Kidney capillary endothelial cell (primary cell): ENCODE measurements at places on chromosomes 6 and 20.

GRCh38 chr6:118511930-118512715, 36.0 kb upstream of the PLN start:
- DNase-seq, result no peak

- peak; percentile 65 for DNase-seq
Observed at GRCh38 chr6:105488516-105489215, 85.8 kb upstream of the PREP start.

DNA sequence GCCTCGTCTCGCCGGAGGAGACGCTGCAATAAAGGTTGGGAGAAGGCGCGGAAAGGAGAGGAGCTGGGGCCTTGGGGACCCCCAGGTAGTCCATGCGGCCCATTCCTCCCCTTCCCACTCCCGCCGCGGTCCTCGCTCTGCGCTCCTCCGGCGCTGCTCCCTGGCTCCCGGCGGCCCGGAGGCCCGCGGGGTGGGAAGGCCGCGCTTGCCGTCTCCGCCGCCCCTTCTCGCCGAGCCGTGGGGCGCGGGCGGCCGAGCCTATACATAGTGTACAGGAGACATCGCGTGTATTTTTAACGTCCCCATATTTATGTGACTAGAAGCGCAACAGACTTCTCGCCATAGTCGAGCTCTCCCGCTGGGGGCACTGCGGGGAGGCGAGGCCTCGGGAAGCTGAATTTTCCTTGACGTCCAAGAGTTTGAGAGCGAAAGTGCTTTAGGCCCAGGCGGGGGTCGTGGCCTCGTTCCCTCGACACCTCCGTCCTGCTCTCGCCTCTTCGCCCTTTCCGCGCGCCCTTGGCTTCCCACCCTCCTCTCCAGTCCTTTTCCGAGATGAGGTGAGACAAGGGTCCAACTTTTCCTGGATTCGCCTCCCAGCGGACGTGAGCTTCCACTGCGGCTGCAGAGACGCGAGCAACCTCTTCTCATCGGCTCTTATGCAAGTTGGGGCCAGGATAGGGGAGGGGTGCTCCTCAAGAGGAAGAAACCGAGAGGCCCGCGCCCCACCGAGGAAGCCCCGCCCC, 29.0 kb downstream of the SLC12A5 start:
- DNase-seq, result peak; percentile 38

GRCh38 chr6:33585403-33586107, 5.5 kb upstream of the BAK1 start:
- DNase-seq, result peak; percentile 71

GRCh38 chr20:64200740-64201139, 36.5 kb downstream of the MYT1 start:
- no peak for DNase-seq

GRCh38 chr20:32040142-32040953, 11.7 kb upstream of the HCK start:
- no peak for DNase-seq

DNA sequence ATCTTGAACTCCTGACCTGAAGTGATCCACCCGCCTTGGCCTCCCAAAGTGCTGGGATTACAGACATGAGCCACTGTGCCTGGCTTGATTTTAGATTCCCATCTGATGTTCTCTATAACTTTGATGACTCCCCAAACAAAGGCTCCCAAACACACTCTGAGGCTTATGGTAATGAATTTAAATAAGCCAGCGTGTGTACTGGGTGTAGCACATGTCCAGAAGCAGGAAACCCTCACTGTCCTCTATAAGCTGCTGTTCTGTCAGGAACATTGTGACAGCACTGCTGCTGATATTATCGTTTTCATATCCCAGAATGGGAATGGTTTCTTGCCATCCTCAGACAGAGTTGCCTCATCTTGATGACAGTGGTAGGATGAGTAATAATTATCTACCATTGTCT, 54.1 kb upstream of the SALL4 start:
- no peak for DNase-seq

DNA sequence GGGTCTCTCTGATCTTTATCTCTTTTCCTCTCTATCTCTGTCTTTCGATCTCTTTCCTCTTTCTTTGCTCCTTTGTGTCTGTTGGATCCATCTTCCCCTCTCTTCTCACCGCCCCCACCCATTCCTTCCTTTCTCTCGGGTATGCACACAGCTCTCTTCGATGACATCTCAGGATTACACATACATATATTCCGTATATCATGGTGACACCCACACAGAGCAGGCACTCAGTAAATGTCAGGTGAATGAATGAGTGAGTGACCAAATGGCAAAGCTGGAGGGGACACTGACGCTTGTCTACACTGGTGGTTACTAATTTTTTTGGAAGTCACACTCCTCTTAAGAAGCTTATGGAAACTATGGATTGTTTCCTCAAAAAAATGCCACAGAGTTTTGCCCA, 9.9 kb downstream of the VSTM2L start:
- no peak for DNase-seq

DNA sequence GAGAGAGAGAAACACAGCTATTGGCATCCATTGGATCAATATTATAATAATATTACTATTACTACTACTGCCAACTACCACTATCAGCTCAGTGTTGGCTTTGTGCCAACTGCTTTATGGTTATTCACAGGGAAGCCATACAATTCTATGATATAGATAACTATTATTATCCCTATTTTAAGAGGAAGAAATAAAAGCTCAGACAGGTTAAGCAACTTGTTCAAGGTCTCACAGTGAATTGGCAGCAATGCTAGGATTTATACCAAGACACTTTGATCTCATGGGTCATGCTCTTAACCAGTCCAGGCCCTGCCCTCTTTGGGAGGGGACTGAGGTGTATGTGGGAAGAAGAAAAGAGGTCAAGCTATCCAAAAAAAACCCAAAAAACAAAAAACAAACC, 82.0 kb upstream of the TRAF3IP2 start:
- no peak for DNase-seq

DNA sequence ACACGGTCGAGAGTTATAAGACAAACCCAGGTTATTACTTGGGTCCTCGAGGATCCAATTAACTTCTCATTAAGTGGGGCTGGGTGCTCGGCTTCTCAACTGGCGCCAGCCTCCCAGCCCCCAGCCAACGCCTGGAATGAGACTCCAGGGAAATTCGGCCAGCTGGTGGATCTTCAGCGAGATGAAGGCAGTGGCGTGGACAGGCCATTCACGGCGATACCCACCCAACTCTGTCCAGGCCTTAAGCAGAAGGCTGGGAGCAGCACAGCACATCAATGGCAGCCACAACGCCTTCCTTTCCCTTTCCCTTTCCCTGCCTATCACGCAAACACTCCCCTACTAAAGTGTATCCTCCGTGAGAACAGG, 868 bp downstream of the METTL24 start:
- DNase-seq, result no peak

DNA sequence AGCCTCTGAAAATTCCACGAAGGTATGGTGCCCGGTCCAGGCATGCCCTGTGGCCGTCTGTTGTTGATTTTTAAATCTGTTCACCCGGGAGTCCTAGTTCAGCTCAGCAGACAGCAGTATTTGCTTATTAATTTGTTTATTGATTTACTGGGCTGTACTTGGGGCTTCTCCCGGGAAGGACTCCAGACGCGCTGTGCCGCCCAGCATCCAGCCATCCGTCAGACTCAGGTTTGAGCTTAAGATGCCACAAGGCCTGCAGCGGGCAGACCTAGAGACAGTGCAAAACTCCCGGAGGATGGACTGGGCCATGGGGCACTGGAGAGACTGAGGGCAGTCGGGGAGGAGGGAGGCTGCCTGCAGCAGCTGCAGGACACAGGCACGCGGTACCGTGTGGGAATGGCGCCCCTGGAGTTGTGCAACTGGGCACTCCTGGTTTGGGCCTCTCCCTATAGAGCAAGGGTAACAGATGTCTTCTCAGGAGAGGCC, 17.3 kb upstream of the CCDC167 start:
- DNase-seq, result no peak

- DNase-seq, result no peak
Observed at GRCh38 chr6:50819904-50820868, 1.5 kb downstream of the TFAP2B start.

DNA sequence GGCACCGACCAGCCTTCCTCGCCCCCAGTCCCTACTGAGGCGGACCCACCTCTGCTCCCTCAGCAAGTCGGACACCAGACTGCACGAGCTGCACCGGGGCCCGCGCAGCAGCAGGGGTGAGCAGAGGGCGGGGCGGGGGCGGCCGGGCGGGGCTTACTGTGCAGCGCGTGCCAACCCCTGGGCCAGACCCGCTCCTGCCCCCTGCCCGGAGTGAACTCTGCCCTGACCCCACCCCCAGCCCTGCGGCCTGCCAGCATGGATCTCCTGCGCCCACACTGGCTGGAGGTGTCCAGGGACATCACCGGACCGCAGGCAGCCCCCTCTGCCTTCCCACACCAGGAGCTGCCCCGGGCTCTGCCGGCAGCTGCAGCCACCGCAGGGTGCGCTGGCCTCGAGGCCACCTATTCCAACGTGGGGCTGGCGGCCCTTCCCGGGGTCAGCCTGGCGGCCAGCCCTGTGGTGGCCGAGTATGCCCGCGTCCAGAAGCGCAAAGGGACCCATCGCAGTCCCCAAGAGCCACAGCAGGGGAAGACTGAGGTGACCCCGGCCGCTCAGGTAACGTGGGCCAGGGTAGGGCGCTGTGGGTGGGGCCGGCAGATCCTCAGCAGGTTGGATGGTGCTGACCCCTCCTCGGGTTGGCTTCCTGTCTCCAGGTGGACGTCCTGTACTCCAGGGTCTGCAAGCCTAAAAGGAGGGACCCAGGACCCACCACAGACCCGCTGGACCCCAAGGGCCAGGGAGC, 1.5 kb upstream of the SLC2A4RG start:
- DNase-seq, result no peak

GRCh38 chr20:8476021-8476420, 344.0 kb downstream of the PLCB1 start:
- DNase-seq, result no peak

DNA sequence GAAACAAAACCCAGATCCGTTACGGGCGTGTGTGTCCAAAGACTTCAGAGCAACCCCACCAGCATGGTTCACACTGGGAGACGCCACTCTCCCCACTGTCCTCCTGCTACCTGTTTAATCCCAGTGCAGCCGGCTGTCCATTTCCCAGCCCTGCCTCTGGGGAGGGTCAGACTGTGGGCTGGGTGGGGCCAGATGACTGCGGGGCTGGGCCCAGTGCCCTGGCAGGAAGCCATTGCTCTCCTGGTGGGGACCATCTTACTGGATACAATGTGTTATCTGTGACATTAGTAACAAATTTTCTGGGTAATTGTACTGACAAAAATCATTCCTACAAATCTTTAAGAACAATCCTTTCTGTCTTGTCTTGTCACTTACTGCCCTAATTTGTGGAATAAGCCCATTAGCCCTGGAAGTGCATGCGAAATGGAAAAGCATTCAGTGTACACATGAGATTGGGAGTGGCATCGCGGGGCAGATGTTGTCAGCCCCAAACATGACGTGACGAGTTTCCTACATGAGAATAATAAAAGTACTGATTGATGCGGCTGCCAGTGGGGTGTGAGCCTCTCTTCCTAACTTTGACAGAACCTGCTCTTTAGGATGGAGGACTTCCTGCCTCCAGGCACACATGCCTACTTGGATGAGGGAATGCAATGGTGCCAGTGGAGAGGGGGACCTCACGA, 37.9 kb upstream of the PCMTD2 start:
- DNase-seq, result no peak

- DNase-seq, result no peak
Observed at GRCh38 chr20:11205769-11206362, 532.1 kb upstream of the JAG1 start.

- DNase-seq, result no peak
Observed at GRCh38 chr20:42360621-42361020, 742.4 kb upstream of the CHD6 start.

- DNase-seq, result no peak
Observed at GRCh38 chr6:127381384-127381783, 38.0 kb upstream of the ECHDC1 start.

DNA sequence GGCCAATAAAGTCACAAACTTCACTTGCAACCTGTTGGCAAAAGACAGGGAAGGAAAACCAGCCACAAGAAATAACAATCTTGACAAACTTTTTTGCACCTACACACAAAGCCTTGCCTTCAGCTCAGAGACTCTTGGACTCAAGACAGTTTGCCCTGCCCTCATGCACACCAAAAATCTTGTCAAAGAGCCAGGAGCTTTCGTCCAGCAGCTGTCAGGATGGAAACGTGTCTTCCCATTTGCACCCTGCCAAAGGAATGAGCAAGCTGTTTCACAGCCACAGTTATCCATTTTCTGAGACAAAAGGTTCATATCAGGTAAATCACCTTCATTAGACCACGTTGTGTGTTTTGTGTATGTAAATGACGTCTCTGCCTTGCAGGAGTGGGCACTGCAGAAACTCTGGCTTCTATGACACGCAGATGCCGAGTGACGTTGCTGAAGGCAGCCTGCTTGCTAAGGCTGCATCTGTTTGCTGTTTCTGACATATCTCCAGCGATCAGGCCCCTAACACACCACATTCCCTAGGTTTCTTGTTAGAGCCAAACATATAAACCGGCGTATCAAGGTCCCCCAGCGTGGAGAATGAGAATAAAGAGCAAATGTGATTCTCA, 193.4 kb downstream of the SYNDIG1 start:
- no peak for DNase-seq

GRCh38 chr6:168136001-168136400, 57.0 kb upstream of the FRMD1 start:
- DNase-seq, result no peak
